ENCODE measurements at places on chromosomes 6 and 20.
A peak's percentile ranks its signal among the peaks of the same experiment; 100 is the strongest.

DNA sequence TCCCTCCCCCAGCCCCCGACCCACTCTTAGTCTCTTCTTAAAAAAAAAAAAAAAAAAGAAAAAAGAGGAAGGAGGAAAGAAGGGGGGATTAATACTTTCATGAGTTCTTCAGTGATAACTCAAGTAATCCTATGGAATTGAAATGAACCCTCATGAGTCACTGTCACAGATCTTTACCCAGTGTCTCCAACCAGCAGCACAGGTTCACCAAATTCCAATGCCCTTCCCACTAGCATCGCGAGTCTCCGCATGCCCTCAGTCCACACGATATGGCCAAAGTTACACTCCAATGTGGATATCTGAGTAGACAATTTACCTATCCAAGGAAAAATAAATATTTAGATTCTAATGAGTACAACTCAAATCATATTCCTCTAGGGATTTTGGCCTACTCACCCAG lies 74.5 kb downstream of the MDN1 start:
- DNase-seq: no peak

GRCh38 chr6:164990901-164991300 lies 318.5 kb downstream of the C6orf118 start:
- DNase-seq: no peak

- no peak for DNase-seq
Measured at GRCh38 chr6:48389146-48390043, 278.4 kb upstream of the PTCHD4 start.

GRCh38 chr20:58136149-58136484 lies 92.3 kb downstream of the ANKRD60 start:
- no peak for DNase-seq

DNA sequence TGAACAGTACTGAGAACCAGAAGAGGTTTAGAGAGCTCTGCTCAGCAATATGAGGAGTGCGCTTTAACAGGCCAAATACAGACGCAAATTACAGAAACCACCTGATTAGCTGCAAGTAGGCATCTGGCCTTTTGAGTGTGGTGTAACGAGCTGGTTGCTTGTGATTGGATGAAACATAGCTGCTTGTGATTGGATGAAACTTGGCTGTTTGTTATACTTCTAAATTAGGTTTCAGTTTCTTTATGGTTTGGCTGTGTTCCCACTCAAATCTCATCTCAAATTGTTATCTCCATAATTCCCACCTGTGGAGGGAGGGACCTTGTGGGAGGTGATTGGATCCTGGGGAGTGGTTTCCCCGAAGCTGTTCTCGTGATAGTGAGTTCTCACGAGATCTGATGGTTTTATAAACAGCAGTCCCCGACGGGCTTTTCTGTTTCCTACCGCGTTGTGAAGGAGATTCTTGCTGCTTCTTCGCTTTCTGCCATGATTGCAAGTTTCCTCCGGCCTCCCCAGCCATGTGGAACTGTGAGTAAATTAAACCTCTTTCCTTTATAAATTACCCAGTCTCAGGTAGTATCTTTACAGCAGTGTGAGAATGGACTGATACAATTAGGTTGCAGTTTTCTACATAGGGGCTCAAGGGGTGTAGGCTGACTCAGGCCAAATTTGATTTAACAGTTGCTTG lies 655.9 kb upstream of the MAN1A1 start:
- DNase-seq: no peak

DNA sequence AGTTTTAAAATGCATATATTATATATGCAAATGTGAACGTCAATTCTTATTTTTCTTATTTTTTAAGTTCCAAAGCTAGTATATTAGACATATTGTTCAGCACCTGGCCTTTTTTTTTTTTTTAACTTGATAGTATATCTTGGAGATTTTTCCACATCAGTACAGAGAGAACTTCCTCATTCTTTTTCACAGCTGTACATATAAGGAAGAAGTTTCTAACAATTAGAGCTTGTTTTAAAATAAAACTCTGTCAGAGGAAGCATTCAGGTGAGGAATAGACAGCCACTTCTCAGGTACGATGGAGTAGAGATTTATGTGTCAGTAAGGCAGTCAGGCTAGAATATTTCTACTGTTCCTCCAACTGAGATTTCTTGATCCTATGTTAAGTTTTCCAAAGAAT lies 233.1 kb upstream of the SUPT3H start:
- DNase-seq: no peak

DNA sequence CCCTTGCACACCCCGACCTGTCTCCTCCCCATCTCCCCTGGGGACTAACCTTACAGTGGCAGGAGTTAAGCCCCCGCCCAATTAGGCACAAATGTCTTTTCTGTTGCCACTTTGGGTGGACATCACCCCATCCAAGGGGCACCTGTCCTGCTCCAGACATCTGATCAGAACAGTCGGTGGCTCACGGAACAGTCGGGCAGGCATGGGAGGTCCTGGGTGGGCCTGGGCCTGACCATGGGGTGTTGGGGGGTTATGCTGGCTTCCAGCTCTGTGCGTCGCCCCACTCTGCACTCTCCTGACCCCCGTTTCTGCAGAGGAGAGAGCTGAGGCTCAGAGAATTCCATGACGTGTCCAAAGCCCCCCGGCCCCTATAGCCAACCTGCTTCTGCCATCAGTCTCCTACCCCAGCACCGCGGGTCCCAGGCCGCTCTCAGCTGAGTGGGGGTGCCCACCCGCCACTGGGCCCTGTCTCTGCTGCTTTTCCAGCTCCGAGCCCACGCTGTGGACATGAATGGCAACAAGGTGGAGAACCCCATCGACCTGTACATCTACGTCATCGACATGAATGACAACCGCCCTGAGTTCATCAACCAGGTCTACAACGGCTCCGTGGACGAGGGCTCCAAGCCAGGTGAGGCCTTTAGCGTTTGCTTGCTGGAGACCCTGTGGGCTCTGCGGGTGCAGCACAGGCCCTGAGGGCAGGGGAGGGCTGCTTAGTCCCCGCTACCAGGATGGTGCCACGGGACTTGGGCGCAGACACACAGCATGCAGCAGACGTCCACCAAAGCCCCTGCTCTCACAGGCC lies 213.2 kb downstream of the TAF4 start:
- DNase-seq: no peak

- DNase-seq: no peak
Measured at GRCh38 chr6:153210083-153210482, 79.0 kb upstream of the RGS17 start.

- no peak for DNase-seq
Measured at GRCh38 chr6:40946738-40947301, 92.2 kb downstream of the UNC5CL start.

- DNase-seq: no peak
Measured at GRCh38 chr6:17469006-17469832, 75.8 kb downstream of the CAP2 start.

GRCh38 chr6:80182308-80182707 lies 75.8 kb downstream of the BCKDHB start:
- DNase-seq: no peak

- peak; percentile 33 for DNase-seq
Measured at GRCh38 chr6:165055231-165055630, 254.2 kb downstream of the C6orf118 start.

- DNase-seq: no peak
Measured at GRCh38 chr20:12824328-12825225, 184.2 kb upstream of the SPTLC3 start.

DNA sequence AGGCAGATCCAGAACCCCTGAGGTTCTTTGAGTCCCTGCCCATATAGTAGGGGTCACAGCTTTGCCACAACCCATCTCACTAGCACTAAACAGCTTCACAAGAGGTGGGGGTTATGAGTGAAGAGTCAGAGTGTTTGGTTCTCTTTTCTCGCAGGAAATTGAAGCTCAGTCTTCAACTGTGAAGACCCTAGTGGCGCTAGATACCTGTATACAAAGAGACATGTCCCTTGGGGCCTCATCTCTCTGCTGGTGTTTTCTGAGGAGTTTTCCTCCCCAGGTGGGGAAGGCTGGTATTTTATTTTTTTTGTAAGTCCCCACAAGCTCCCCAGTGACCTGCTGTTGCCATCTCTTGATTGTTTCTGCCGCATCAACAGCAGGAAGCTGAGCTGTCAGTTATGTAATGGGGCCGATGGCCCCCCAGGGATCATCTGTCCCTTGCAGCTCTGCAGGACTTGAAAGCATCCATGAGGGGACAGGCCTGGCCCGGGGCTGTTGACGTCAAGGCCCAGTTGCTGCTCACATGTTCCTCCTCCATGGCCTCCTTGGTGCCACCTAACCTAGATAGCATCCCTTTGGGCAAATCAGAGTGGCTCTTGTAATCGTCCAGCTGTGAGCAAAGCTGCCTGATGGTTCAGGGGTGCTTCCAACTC lies 23.1 kb downstream of the STK35 start:
- DNase-seq: no peak

DNA sequence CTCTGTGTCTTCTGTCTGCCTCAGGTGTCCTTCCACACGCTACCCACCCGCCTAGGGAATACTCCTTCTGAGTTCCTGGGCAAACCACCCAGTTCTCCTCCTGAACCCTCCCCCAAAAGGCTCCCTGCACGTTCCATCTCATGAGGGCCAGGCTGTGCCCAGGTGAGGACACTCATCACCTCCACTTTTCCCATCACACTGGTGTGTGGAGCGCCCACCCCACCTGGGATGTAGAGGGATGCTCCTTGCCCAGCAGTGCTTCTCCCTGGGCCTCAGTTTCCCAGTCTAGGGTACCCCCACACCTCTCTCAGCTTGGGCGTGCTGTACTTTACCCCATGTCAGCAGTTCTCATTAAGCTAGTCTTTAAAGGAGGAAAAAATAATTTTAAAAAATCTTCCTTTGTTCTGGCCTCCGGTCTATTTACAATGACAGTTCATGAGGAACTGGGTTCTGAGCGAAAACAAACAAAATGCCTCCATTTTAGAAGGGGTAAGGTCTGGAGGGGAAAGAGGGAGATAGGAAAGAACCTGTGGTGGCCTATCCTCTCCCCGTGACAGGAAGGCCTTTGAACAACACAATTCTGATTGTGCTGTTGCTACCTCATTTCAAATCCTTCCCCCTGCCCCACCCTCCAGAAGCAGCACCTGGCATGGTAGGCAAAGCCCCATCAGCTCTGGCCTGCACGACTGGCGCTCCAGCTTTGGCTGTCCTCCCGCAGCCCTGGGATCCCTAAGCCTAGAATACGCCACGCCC lies 1.7 kb upstream of the C20orf203 start:
- DNase-seq: no peak

- DNase-seq: peak; percentile 12
Measured at GRCh38 chr6:116779573-116780164, 14.2 kb upstream of the FAM162B start.

GRCh38 chr6:158324136-158324535 lies 11.9 kb downstream of the TULP4 start:
- DNase-seq: no peak

GRCh38 chr20:19916531-19917485 lies 100.4 kb upstream of the NAA20 start:
- DNase-seq: no peak

DNA sequence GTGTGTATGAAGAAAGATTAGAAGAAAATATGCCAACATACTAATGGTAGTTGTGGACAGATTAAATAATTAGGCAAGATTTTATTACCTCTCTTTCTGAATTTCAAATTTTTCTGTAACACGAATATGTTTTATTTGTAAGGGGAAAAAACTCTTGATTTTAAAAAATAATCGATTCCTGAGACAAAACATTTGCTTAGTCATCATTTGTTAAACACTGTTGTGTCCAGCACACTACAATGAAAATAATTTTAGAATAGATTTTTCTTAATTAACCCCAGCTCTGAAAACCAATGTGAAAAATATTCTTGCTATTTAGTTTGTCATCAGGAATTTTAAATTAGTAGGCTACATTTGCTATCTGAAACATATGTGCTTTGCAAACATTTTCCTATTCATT lies 253.0 kb downstream of the TRDN start:
- no peak for DNase-seq

DNA sequence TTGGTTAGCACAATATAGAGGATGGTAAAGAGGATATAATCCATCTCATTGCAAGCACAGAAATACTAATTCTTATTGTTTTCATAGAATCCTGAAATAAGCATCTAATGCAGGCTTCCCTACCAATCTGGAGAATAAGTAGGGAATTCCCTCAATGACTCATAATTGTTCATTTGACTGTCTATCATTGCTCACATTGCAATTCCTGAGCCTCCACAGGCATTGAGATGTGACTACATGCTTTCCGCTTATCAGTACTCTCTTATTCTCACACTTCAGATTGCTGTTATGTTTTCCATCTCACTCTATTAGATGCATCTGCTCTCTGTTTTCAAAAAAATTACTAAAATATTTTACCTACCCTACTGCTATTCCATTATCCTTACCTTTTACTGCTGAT lies 216.2 kb upstream of the PRSS16 start:
- no peak for DNase-seq

DNA sequence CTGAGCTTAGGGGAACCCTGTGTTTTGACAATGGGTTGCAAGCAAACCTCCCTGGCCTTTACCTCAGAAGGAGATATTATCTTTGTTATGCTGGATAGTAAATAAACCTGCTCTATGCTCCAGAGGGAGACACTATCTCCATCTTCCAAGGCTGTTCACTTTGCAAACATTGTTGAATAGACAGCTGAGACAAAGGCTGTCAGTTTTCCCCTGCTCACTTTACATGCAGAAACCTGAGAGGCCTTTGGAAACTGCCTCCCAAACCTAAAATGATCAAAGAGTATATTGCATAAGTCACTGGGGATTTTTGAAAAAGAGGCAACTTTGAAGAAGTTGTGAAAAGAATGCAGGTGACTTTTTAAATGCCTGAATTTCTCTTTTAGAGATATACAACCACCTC lies 61.6 kb downstream of the MRAP2 start:
- DNase-seq: no peak

- no peak for DNase-seq
Measured at GRCh38 chr6:36728289-36729160, 30.9 kb downstream of the RAB44 start.

DNA sequence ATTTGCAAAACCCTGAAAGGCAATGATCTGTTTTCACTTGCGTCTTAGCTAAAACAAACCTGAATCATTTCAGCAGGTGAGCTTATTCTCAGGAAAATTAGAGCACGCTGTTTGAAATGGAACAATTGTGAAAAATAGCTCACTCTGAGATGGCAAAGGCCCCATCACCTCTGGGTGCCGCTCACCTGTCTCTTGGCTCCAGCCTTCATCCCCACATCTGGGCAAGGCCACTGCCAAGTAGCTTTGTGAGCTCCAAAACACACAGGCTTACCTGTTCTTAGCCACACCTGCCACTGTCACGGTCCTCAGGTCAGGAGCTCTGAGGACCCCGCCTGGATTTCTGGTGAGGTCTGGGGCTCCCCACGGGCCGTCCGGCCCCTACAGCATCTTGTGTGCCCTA lies 66.7 kb downstream of the SMOC2 start:
- no peak for DNase-seq

- no peak for DNase-seq
Measured at GRCh38 chr6:143262859-143263258, 187.6 kb downstream of the ADAT2 start.

Data from stromal cell of bone marrow (primary cell).